ENCODE measurements at places on chromosomes 3 and 15.

- DNase-seq, result no peak
Measured at GRCh38 chr3:68485051-68485450, 447.3 kb downstream of the TAFA4 start.

DNA sequence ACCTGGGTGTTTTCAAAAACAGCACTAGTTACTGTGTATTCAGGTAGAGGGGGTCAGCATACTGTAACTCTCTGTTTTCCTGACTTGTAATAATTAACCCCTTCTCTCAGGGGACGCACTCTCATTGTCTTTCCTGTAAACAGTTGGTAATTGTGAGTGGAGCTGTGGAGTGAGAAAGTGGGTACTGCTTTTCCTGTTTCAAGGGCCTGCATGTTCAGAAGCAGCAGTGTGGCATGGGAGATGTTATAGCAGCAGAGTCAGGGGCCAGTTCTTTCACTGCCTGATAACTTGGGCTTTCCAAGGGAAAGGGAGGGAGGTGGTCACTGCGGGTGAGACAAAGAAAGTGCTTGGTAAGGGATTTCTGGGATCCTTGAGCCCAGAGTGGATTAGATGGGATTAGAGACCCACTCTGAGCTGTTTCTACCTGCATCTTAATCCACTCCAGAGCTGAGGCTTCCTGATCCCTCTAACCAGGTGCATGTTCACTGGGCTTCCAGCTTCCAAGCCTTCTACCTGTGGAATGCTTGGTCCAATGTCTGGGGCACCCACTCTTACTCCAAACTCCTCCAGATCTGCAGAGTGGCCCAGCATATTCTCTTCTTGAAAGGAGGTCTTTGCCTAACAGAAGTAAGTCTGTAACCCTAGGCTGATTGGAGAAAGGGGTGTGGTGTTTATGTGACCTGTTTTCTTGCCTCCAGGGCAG lies 105.2 kb downstream of the RPLP1 start:
- no peak for DNase-seq

GRCh38 chr3:43526956-43527355 lies 94.9 kb downstream of the ANO10 start:
- no peak for DNase-seq

- peak; percentile 73 for DNase-seq
Measured at GRCh38 chr3:44109771-44110361, 131.8 kb upstream of the TOPAZ1 start.

DNA sequence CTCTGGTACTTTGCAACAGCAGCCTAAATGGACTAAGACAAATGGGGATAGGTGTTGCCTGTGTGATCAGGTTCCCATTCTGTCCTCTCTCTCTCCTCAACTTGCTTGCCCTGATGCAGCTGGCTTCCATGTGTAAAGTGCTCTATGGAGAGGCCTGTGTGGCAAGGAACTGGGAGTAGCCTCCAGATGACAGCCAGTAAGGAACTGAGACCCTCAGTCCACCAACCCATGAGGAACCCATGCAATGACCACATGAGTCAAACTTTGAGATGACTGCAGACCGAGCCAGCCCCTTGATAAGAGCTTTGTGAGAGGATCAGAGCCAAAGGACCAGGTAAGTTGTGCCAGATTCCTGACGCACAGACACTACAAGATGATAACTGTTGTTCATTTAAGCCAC lies 74.6 kb upstream of the ADPGK start:
- DNase-seq, result no peak

DNA sequence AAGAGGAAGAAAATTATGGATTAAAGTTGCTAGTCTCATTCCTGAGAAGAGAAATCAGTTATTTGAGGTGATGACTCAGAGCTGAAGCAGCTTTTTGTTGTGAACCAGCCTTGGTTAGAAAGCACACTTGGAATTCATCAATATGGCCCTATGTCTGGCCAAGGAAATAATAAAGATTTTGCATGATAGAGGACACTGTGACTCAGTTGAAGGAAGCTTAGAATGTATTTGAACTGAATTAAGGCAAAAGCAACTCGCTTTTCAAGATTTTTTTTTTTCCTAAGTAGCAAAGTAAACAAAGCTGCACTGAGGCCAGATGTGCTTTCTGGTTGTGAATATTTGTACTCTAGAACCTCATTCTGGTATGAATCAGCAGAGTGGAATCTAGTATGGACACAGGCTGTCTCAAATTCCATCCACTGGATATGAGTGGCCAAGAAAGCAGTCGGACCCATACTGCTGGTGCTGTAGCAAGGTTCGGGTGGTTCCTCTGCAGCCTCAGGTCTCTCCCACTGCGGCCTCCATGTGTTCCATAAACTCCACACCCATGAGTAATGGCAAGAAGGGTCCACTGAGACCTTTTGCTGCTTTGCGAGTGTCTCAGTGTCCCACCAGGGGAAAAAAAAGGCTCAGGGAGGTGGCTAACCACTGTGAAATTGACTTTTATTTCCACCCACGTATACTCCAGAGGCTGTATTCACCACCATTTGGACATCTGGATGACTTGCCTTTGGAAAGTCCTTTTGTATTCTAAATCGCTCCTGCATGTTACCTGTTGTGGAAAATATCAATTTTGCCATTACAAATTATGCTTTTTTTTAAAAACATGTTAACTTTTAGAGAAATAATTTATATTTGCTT lies 53.1 kb downstream of the TGFBR2 start:
- DNase-seq, result no peak

DNA sequence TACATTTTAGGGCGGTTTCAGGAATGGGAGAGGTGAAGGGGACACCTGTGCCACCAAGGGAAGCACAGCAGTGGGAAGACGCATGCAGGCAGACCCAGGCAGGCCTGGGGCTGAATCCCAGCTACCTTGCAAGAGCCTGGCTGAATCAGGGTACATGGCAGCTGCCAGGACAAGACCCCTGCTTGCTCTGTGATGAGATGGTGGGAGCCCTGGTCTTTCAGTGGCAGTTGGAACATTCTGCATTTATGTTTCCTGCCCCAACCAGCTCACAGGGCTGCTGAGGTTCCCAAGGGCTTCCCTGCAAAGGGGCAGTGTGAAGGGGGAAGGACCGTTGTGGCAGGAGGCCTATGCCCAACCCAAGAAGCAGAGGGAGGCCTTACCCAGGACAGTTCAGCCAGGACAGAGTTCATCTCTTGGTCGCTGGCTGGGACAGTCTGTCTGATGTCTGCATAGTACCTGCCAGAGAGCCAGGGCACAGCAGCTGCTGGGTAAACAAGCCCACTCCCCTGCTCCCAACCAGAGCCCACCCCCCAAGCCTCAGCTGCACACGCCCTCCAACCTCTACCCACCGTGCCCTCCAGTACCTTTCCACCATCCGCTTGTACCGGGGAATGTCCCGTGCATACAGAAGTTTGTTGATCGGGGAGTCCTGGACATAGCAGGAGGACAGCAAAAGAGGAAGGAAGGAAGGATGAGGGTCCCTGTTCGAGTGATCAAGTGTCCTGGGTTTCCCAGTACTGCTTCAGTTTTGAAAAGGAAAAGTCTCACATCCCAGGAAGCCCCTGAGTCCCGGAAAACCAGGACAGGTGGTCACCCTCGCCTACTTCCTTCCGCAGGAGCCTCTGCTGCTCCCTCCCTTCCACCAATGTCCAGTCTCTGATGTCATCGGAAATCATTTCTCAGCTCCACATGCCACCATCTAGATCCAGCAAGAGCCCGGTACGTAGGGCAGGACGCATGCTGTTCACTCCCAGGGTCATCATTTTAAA lies 23.1 kb downstream of the PLXNB1 start:
- DNase-seq, result no peak

DNA sequence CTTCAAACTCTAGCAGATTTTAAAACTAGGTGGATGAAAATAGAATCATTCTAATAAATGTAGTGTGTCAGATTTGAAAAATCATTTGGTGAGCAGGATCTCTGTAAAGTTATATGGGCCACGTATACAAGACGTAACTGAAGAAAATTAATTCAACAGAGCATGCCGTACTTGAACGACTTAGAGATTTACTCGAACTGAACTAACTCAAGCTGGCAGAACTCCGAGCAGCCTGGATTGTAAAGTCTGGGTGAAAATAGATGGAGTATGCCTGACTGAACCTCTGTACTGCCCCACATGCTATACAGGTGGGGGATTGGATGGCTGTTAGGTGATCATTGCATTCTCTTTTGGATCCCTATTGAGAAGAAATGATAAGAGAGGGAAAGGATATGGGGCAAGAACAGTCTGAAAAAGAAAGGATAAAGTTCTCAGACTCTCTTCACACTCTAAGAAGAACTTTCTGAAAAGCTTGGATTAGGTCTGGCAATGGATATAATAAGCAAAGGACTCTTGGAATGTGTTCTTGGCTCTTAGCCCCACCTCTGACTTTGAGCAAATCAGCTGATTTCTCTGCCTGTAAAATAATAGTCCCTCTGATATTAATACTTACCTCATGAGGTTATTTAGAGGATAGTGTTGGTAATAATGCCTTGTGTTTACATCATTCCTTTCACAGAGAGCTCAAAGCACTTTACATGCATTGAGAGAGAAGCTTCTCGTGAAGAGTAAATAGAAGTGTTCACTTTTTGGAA lies 147.5 kb downstream of the FILIP1L start:
- DNase-seq, result no peak

- no peak for DNase-seq
Measured at GRCh38 chr3:172696357-172696756, 14.5 kb downstream of the NCEH1 start.
